RWPE2 (cell line): ENCODE measurements at places on chromosomes 6 and 20.

GRCh38 chr20:49584418-49585382 lies 16.8 kb upstream of the PTGIS start:
- no peak for DNase-seq

GRCh38 chr20:8578161-8578865 lies 446.2 kb downstream of the PLCB1 start:
- no peak for DNase-seq

DNA sequence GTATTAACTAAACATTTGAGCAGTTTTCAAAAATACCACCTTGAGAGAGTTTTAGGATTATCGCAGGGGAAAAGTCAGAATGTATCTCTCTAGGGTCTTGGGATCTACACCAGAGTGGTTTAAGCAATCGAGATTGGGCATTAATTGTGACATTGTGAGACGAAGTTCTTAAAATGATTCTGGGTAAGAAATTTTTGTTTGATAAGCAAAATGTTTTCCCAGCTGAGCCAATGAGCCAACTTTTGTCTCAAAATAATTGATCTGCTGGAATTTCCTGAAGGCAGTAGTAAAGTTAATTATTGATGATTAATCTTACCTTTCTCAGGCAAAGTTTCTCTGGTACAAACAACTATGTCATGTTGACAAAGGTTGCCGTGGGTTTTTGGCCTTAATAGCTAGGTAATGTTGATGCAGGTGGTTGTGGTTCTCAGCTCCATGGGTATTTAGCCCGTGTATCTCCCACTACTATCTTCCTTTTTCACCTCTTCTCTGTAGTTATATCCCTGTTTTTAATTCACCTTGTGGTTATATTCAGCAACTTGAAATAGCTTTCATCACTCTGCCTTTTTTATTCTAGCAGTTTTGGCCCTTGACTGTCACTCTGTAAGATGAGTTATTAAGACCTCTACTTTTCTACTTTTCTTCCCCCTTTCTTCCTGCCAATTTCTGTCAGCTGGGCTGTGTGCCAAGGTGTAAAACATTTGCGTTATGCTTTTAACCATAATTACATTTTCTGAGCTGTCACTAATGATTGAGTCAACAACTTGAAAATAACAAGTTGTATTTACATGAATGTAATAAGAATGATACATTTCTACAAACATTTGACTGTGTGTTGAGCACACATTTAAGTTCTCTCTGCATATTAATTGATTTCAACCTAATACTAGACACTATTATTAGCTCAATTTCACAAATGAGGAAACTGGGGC lies 368.3 kb upstream of the BTBD3 start:
- DNase-seq: no peak

DNA sequence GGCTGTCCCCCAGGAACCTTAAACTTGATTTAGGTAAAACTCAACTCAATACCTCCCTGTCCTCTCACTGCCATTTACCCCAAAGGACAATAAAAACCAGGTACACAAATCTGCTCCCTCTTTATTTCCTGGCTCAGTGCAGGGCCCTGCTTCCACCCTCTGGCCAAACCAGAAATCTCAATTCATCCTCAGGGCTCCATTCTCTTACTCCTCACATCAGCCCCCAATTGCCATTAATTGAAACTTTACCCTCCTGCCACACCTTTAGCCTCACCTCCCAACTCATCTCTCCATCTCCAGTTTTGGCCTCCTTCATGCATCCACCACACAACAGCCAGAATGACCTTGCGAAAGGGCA lies 10.5 kb downstream of the ZBTB2 start:
- DNase-seq: no peak

DNA sequence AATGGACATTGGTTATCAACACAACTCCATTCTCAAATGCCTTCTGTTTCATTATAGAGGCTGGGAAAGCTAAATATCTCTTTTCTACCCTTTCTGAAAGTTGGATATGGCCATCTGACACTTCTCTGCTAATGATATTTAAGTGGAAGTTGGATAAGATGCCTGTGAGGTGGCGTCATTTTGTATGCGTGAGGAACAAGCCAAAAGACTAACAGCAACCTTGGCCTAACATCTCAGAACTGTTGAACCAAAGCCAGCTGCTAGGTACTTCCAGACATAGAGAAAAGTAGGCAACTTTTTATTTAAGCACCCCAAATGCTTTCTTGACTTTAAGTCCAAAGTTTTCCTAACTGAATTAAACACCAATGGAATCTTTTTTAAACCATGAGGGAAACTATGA lies 708.4 kb downstream of the CD109 start:
- no peak for DNase-seq

GRCh38 chr6:160791981-160792418 lies 90.0 kb downstream of the PLG start:
- no peak for DNase-seq

DNA sequence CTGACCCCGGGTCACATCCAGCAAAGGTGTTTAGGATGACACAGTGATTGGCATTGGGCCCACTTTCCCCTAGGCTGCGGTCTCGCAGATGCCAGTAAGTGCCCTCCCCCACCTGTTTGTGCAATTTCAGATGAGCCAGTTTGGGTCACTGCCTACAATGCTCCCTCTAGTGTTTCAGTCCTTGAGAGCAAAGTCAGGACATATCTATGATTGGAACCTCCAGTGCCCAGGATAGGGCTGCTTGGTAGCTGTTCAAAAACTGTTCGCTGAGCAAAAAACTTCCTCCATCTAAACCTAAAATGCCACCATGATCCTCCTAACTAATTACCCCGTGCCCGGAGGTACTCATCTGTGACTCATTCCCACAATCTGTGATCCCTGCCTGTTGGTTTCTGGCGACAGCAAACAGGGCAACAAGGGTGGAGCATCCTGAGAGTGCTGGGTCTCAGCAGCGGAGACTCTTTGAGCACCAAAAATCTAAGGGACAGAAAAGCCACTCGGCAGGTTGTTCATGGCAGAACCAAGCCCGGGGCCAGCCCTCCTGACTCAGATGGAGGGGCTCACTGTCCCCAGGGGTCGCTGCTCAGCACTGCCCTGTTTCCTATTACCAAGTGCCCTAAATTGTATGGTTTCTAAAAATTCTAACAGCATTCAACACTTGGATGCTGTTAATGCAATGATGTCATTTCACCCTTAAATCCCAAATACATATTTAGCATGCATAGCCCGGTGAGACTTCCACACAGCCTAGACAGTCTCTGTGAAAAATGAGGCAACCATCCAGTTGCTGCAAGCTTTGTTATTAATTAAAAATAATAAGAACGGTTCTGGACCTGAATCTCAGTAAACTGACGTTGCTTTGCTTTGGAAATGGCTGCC lies 5.0 kb downstream of the VSX1 start:
- DNase-seq: no peak

DNA sequence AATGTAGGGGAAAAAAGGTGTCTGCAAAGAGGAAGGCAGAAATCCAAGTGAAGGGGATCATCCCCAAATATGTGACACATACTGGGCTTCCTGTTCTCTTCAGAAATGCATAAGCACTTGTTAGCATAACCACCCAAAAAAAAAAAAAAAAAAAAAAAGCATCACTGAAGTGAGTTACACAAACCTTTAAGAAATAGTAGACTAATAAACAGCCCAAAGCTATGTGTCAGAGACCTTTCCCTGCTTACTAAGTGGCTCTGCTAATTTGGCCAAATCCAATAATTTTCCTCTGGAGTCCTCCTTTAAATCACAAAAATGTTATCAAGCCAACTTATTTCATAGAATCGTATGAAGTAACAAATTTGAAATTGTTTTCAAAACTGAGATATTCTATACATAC lies 7.5 kb upstream of the DST start:
- DNase-seq: no peak

DNA sequence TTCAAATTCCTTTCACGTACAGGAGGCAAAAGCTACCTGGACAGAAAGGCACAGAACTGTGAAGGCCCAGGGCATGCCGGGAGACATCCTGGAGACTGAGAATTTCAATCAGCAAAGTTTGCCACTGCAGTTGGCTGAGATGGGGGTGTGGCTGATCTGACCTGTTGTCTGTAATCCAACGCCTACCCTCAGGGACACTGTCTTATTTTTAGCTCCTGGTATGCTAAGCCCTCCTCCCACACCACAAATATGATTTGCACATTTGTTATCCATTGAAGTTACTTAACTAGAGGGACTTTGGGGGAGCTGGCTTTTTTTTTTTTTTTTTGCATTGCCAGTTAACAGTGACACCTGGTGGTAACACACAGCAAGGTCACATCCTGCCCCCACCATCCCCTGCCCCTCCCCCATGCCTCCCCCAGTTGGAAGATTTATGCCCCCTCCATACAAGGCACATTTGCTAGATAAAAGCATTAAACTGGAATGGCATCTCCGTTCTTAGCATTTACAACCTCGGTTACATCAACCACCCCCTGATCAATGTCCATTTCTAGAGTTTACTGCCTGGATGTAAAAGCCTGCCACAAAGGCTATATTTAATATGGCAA lies 40.4 kb downstream of the TTI1 start:
- DNase-seq: peak; percentile 95

- no peak for DNase-seq
These were observed 30.9 kb upstream of the NEDD9 start for GRCh38 chr6:11263291-11263775.

- DNase-seq: no peak
These were observed 89.0 kb downstream of the MAFB start for GRCh38 chr20:40599987-40600386.

- no peak for DNase-seq
These were observed 10.4 kb upstream of the FOXP4 start for GRCh38 chr6:41535766-41536165.

- DNase-seq: peak; percentile 72
These were observed 725 bp downstream of the EEF1A1 start for GRCh38 chr6:73519926-73520687.

GRCh38 chr6:92810913-92811312 lies 608.4 kb downstream of the EPHA7 start:
- DNase-seq: no peak

DNA sequence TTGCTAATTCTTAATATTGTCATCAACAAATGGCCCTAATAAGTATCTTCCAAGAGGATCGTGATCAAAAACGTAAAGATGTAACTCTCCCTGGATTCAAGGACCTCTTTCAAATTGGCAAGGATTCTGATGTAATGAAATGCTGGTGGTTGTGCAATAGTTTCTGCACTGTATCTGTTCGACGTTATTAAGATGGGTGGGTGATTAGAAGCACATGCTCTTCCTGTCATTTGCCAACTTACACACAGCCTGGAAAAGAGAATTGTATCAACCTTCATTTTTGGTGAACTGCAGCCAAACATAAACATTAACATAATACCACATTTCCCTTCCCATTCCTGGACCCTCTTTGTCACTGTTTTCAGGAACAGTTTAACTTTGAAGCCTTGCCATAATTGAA lies 9.8 kb downstream of the FOXQ1 start:
- DNase-seq: no peak

GRCh38 chr6:13395272-13396237 lies 67.2 kb upstream of the TBC1D7 start:
- DNase-seq: peak; percentile 75

- no peak for DNase-seq
These were observed 125.7 kb downstream of the ZMYND8 start for GRCh38 chr20:47230811-47231256.

DNA sequence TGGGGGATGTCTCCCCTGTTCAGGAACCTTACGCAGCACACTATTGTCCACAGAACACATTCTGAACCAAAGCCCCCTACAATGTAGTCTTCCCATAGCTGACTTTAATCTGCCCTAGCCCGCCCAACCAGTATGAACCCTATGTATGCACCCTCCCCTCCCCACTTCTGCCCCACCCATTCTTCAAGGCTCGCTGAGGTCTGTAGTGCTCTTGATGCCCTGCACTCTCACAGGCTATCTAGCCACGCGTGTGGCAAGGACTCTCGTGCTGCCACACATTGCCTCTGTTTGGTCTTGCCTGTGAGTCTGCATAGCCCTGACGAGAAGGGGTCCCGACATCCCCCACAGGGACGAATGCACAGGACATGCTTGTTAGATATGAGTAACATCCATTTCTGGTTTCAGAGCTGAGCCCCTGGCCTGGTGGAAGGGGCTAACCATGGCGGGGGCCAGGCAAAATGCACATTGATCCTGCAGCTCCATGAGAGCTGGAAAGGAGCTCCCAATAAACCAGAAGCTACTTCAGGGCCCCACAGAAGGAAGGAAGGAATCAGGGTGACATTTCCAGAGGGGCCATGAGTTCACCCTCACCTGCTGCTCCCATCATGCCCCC lies 22.6 kb downstream of the MOCS1 start:
- no peak for DNase-seq

DNA sequence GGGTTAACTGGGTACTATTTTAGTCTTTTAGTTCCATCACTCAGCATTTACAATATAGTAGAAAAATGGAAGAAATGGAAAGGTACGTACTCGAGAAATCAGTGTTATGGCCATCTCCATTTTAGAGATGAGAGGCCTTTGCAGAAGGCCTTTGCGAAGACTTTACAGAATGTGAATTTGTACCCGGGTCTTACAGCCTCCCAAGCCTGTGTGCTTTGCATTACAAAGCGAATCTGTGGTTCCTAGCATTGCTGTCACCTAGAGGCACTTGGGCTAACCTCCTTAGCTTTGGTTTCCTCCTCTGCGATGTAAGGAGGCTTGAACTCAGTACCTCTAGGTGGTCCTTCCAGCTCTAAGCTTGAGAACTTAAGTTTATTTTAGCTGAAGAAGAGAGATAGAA lies 10.9 kb downstream of the VAPB start:
- no peak for DNase-seq

GRCh38 chr6:2763345-2763841 lies 1.8 kb upstream of the WRNIP1 start:
- no peak for DNase-seq

DNA sequence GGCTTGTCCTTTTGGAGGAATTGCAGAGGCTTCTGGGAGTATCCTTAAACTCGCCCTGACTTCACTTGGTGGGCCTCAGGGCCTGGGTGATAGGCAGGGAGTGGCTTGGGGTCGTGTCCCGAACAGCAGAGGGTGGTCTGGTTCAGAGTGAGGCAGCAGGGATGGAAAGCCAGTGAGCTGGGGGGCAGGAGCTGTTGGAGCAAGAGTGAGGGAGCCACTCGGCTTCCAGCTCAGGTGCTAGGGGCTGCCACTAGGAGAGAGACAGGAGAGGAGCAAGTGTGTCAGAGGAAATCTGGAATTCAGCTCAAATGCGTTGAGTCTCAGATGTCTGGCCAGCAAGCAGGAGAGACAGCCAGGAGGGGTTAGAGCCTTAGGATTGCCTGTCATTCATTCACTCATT lies 85.8 kb downstream of the DLGAP4 start:
- DNase-seq: no peak
